ENCODE measurements at places on chromosomes 7 and 10. TPM values are rescaled to one million over a fixed set of nuclear protein-coding genes. Genes with fewer than 3 reads are reported as not detected.

ARPC1A gene
- polyA plus RNA-seq = 102 TPM

FZD1 gene
- 9.9 TPM for polyA plus RNA-seq

TAS2R5 gene
- polyA plus RNA-seq = 0.18 TPM

FBXO24 gene
- not detected for polyA plus RNA-seq

LEP gene
- polyA plus RNA-seq = 0.34 TPM

SFRP4 gene
- 0.65 TPM for polyA plus RNA-seq

LOXL4 gene
- polyA plus RNA-seq = 0.88 TPM

GRCh38 chr10:27496137-27496536, 8.0 kb upstream of the RAB18 start:
- H3K27ac ChIP-seq = no peak overlapping the region
- no peaks in the 10 kb centered on the region for H3K4me1 ChIP-seq
- no peaks in the 10 kb centered on the region for H3K27me3 ChIP-seq
- no peaks in the 10 kb centered on the region for H3K36me3 ChIP-seq
- DNase-seq = no peak

DNA sequence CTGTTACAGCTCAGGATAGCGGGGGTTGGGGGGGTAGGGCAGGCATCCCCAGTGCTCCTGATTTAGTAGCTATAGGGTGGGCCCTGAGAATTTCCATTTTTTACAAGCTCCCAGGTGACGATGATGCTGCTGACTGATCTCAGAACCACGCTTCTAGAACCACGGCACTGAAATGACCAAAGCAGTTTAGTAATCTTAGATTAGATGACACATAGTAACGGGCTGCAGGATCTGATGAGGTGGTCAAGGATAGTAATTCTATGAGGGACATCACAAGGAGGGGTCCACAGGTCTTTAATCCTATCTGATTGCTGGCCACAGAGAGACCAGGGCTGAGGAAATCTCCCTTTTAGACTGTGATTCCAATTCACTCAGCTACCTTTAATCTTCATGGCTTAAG, 167.2 kb downstream of the JAZF1 start:
- no peak for DNase-seq
- peaks cover 25% of the 10 kb centered on the region for H3K4me1 ChIP-seq

DNA sequence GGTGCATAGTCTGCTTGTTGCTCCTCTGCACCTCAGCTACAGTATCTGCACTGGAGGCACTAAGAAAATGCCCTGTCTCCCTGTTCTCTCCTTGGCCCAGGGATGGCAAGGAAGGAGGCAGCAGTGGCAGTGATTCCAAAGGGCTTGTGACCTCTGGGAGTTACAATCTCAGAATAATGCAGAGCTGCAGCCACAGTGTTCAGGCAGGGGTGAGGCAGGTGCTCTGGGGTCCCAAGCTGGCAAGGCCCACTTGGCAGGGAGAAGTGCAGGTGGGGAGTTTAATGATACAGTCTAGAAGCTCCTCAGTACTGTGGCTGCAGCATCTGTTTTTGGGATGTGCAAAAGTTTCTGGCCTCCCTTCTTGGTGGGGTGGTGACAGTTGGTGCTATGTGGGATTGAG, 456.4 kb downstream of the CCSER2 start:
- no peak overlapping the region for H3K4me3 ChIP-seq
- H3K4me1 ChIP-seq = no peaks in the 10 kb centered on the region
- DNase-seq = no peak
- no peaks in the 10 kb centered on the region for H3K27me3 ChIP-seq
- H3K27ac ChIP-seq = no peak overlapping the region

GRCh38 chr7:96304573-96304972, 17.3 kb downstream of the SLC25A13 start:
- no peak for DNase-seq
- no peak overlapping the region for H3K4me3 ChIP-seq
- no peaks in the 10 kb centered on the region for H3K36me3 ChIP-seq
- H3K27me3 ChIP-seq = no peaks in the 10 kb centered on the region
- no peak overlapping the region for H3K27ac ChIP-seq

DNA sequence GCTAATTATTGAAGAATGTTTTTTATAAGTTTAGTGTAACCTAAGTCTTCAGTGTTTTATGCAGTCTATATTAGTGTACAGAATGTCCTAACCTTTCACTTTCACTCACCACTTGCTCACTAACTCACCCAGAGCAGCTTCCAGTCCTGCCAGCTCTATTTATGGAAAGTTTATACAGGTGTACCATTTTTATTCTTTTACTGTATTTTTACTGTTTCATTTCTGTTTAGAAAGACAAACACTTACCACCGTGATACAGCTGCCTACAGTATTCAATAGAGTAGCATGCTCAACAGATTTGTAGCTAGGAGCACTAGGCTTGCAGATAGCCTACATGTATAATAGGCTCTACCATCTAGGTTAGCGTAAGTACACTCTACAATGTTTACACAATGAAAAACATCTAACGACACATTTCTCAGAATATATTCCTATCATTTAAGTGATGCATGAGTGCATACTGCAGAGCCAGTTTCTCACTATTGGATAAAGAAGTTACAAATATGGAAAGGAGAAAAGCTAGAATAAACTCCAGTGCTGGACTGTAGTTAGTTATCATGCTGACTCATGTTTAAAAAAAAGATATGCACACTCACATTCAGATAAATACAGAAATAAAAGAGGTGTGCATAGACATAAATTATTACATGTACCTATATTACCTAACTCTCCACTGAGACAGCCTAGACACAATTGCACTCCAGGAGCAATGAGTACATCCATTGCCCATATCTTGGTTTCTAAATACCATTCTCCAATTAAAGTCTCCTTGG, 30.4 kb downstream of the STEAP1B start:
- H3K27me3 ChIP-seq = no peaks in the 10 kb centered on the region
- H3K27ac ChIP-seq = no peak overlapping the region
- no peaks in the 10 kb centered on the region for H3K4me1 ChIP-seq
- no peaks in the 10 kb centered on the region for H3K36me3 ChIP-seq
- no peak for DNase-seq

- DNase-seq = no peak
- H3K27me3 ChIP-seq = no peaks in the 10 kb centered on the region
- no peaks in the 10 kb centered on the region for H3K36me3 ChIP-seq
These were observed 20.7 kb upstream of the OTUD1 start for GRCh38 chr10:23418051-23418681.
